ENCODE measurements at places on chromosomes 12 and 14. TPM values are rescaled to one million over a fixed set of nuclear protein-coding genes. Genes with fewer than 3 reads are reported as not detected.

DNA sequence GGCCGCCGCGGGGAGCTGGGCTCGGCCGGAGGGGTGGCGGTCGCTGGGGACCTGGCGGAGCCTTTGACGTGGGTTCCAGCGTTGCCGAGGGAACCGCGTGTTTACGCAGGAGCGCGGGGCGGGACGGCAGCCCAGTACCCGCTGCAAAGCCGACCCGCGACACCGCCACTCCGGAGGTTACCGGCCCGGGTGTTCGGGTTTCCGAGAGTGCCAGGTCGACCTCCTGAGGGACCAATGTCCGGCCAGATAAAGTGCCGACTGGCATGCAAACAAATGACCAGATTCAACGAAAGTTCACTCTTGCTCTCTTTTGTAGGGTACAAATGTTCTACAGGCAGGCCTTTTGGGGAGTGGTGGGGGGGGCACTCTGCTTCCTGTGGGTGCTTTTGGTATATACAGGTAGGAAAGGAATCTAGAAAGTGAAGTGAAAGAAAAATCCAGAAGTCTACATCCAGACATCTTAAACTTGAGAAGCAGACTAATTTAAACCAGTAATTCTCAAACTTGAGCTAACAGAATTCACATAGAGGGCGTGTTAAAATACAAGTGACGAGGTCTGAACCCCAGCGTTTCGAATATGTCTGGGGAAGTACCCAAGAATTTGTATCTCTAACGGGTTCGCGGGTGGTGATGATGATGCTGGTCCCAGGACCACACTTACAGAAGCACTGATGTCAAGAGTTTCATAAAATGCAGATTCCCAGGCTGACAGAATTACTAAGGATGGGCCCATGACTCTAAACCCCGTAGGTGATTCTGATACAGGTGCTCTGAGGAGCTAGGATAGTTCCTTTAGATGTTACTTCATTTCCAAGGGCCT is at the start of gene GPR135:
GPR135 (minus strand) TSS at position 65 of the 820 bp plus-strand sequence. CDS start 154 bp downstream, outside the sequence.
- no peak for DNase-seq

- DNase-seq: no peak
These were observed 1.7 kb downstream of the SMOC1 start for GRCh38 chr14:69880893-69881292.

DNA sequence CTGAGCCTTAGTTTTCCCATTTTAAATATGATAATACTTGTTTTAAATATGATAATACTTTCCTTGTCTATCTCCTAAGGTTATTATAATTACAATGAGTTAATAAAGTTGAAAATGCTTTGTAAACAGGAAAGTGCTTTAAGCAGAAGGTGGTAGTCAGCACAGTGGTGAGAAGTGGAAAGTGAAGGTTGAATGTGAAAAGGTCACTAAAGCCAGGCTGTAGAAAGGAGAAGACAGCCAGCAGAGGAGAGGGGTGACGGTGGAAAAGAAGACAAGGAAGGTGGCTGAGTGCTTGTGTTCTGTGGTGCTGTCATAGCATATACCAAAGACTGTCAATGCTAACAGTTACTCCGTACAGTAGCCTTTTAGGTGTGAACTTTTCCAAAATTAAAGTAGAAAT is 117.8 kb downstream of the ESR2 start:
- DNase-seq: no peak

DNA sequence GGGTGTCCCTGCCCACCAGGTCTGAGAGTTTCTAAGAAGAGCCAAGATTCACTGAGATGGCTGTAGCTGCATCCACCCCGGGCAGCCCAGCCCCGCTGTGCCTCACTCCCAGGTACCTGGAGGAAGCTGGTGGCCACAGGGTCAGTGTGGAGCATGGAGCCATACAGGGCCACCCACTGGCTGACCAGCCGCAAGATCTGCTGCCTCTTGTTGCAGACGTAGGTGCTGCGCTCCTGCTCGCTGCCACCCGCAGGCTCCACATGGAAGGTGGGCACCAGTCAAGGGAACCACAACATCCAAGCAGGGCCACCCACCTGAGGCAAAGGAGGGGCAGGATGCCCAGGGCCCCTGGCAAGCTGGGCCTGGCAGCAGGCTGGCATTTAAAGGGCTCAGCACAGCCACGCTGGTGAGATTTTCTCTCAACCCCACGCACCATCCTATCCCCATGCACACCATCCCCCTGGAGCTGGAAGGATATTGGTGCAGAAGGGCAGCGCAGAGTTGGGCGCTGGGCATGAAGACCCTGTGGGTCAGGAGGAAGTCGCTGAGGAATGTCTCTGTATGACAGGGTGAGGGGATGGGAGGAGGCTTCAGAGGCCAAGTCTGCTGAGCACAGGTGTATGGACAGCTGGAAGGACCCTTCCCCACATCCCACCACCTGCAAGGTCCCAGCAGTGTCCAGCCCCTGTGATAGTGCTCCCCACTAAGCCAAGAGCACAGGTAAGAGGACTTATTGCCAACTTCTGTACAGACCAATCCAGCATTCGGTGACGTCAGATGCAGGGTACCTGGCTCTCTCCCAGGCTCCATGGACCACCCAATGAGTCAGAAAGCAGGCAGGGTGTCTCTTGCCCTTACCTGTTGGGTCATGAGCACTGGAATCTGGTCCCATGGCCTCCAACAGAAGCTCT is 10.8 kb downstream of the RAPGEF3 start:
- DNase-seq: no peak

EXOC3L4 gene
- total RNA-seq: 0.41 TPM

GAPDH gene
- 5,776 TPM for total RNA-seq

TSPAN11 gene
- total RNA-seq: 2.0 TPM

KLRG1 gene
- not detected for total RNA-seq

All from fibroblast of the aortic adventitia (primary cell).